ENCODE measurements at places on chromosomes 5 and 9. TPM values are rescaled to one million over a fixed set of nuclear protein-coding genes. Genes with fewer than 3 reads are reported as not detected.

The SPATA31A3 gene
- total RNA-seq, result not detected

The ESM1 gene
- 577 TPM for total RNA-seq

The TAF11L3 gene
- not detected for total RNA-seq

The TXNDC8 gene
- total RNA-seq, result not detected

- no peaks in the 10 kb centered on the region for H3K4me1 ChIP-seq
- no peaks in the 10 kb centered on the region for H3K36me3 ChIP-seq
- no peaks in the 10 kb centered on the region for H3K27me3 ChIP-seq
- DNase-seq, result peak; percentile 64
- H3K27ac ChIP-seq, result no peak overlapping the region
Observed at GRCh38 chr5:120139039-120139438, 325.1 kb upstream of the PRR16 start.

DNA sequence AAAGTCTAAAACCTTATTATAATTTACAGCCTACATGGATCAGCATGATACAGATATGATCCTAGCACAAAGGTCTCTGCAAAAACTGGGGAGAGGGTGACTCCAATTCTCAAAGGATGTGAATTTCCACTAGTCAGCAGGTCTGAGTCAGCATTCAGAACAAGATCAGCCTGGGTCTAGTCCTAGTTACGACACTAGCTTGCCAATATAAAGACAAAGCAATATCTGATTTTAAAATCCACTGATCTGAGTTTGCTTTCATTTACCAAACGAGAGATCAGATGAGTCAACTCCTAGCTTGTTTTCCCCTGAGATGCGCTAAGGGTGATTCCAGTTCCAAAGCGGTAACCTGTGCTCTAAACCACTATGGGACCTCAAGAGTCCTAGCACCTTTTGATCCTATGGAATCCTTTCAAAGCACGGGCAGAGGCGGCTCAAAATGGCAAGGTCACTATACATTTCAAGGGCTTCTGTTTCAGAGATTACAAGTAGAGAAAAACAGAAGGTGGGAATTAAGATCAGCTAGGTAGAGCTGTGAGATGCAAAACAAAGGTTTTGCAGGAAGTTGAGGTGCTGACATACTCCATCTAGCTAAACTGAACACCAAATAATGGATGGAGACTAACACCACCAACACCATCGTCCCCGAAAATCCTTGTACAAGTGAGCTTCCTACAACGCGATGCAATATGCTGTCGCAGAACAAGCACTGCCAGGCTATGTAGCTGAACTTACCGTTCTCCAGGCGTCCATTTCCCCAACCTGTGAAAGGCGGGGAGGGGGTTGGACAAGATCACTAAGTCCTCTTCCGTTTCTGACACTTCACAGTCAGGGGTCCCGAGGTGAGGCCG, 906 bp downstream of the SLC25A51 start:
- DNase-seq, result peak; percentile 56
- H3K27ac ChIP-seq, result no peak overlapping the region
- peaks cover 21% of the 10 kb centered on the region for H3K4me1 ChIP-seq
- H3K36me3 ChIP-seq, result peaks cover 5% of the 10 kb centered on the region
- no peaks in the 10 kb centered on the region for H3K27me3 ChIP-seq

GRCh38 chr5:151480384-151481293, 33.2 kb downstream of the SLC36A1 start:
- DNase-seq, result no peak
- no peaks in the 10 kb centered on the region for H3K27me3 ChIP-seq
- peaks cover 2% of the 10 kb centered on the region for H3K4me1 ChIP-seq
- H3K4me3 ChIP-seq, result no peak overlapping the region

- no peak overlapping the region for H3K4me3 ChIP-seq
- no peak overlapping the region for H3K27ac ChIP-seq
- H3K36me3 ChIP-seq, result no peaks in the 10 kb centered on the region
- peaks cover 39% of the 10 kb centered on the region for H3K4me1 ChIP-seq
- no peaks in the 10 kb centered on the region for H3K27me3 ChIP-seq
Observed at GRCh38 chr5:33275391-33275790, 165.4 kb upstream of the TARS1 start.

DNA sequence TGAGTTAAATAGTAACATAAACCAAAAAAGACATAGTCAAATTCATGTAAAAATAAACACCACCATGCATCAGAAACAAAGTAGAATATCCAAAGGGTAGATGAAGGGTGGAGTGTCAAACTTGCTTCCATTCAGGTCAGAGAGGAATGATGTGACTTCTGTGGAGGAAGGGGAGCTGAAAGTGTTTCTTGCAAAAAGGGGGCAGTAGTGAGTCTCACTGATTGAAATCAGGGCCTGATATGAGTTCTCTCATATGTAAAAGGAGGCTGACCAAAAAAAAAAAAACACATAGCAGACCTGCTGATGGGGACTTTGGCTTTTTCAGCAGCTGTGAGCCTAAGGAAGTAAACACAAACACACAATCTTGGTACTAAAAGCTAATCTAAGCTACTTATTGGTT, 38.8 kb upstream of the RGMB start:
- H3K4me1 ChIP-seq, result no peaks in the 10 kb centered on the region
- no peaks in the 10 kb centered on the region for H3K36me3 ChIP-seq
- no peaks in the 10 kb centered on the region for H3K27me3 ChIP-seq
